ENCODE measurements at places on chromosomes 5 and 9.

DNA sequence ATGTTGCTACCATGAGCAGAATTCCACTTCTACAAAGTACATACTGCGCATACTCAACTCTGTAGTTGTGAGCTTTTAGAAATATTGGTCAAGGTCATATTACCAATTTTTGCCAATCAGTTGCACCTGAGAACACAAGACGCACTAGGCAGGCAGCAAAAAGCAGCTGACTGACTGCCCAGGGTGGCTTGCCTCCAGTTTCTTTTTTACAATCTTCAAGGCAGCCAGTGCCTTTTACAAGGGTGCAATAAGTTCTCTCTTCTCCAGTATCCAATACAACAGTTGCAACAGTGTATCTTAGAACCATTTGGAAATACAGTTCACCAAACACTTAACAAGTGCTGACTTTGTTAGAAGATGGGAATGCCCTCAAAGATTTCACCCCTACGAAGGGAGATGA lies 16.1 kb upstream of the FOXB2 start:
- no peak for DNase-seq

DNA sequence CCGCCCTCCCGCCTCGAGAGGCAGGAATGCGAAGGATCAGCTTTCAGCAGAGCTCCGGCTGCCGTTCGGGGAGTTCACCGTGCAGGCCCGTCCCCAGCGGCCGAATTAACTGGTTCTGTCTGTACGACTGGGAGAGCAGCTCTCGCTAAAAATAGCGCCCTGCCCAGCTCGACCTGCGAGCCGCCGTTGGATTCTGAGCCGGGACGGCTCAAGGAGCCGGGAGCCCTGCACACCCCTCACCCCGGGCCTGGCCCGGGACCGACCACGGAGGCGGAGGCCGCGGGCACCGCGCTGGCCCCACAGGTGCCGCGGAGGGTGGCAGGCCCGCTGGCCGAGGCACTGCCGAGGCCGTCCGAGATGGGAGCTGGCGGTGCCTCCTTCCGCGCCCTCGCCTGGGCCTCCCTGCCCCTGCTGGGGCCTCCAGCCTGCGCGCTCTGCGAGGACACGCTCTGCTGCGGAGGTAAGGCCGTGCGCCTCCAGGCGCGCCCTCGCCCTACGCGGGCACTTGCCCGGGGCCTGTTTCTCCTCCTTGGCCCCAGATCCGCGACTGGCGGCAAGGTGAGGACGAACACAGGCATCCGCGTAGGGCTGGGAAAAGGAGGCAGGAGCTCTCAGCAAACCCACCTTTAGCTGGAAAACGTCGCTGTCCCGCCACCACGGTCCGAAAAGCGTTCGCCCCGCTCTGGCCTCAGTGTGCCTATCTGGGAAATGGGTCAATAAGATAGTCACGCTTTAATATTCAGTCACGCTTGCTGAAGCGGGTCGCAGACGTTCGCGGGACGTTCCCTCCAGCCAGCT lies 53.1 kb upstream of the DAB2IP start:
- no peak for DNase-seq

DNA sequence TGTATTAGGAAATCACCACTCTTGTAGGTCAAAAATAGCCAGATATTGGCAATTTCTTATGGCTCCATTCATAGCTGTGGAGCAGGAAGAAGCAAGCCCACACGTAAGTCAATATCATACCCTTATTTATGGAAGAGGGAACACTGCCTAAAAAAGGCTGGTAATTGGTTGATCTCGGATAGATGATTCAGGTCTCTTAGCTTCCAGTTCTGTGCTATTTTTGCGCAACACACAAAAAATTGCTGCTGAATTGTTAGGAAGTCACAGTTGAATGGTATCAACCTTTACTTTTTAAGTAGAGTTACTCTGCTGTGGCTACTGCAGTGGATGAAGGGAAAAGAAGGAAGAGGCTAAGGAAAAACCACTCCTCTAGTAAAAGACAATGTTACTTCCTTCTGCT lies 168.8 kb downstream of the ARHGAP26 start:
- no peak for DNase-seq

- DNase-seq, result no peak
Measured at GRCh38 chr9:105346273-105346672, 101.6 kb upstream of the FSD1L start.

GRCh38 chr9:28287455-28287854 lies 714.2 kb upstream of the C9orf72 start:
- DNase-seq, result no peak

DNA sequence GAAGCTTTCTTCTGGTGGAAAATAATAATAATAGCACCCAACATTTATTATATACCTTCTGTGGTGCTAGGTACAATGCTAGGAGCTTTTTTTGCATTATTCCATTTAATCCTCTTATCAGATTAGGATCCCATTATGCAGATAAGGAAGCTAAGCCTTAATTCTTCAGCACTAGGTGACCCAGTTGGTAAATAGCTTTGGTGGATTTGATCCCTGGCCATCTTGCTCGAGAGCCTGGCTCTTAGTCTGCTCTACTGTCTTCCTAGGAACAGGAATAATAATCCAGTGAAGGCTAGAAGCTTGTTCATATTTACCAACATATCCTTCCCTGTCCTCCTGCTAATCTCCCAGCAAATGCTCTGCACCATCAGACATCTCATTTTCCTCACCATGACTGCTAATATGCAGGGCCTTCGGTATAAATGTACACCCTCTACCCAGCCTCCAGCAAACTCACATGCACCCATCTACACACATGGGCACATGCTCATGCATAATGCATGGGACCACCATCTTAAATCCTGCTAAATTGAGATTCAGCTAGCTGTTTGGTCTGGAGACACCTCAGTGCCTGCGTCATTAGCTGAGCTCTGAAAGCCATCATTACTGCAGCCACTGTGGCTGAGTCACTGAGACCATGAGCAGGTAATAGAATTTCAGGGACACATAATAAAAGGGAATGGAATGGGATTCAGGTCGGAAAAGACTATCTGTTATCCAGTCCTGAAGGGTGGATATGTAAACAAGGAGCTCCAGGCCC lies 87.5 kb downstream of the TRIM32 start:
- DNase-seq, result no peak

- DNase-seq, result no peak
Measured at GRCh38 chr9:127172066-127172707, 49.8 kb upstream of the ANGPTL2 start.

DNA sequence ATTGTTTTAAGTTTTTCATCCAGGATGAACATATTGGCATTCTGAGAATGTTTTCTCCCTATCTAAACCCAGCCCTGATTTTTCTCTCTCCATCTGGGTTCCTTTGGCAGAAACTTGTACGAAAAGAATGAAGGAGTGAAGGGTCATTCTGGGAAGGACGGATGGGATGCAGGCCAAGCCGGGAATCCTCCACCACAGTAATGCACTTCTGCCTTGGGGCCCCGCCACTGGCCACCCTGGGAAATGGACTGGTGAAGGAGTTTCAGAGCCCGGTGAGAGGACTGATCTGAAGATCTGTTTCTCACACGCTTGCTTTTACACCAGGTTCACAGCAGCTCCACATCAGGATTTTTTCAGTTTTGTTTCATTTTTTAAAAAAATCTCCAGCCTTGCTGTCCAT lies 554.8 kb downstream of the BNC2 start:
- DNase-seq, result no peak
